ENCODE measurements at places on chromosomes 13 and 19.

- no peak for DNase-seq
Observed at GRCh38 chr13:30153545-30154426, 153.6 kb downstream of the KATNAL1 start.

GRCh38 chr19:46903458-46903857, 42.7 kb downstream of the ARHGAP35 start:
- DNase-seq = no peak

DNA sequence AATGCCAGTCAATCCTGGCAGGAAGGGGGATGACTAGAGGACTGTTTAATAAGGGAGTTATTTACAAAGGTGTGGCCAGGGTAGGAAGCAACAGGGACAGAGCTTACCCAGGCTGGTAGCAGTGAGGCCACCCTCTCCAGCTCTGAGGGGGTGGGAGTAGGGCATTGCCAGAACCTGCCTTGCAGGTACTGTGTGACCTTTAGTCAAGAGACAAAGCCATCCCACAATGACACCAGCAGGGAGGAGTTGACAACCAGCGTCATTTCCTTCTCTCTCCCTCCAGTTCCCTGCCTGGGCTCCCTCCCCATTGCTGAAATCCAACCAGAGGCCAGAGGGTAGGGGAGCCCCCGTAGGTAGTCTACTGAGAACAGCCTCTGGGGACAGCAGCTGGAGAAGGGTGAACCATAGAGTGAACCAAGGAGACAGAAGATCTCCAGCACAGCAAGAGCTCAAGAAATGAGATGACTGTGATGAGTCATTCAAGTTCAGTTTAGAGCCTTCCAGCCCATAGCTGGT, 33.3 kb upstream of the SPATA13 start:
- DNase-seq = no peak

DNA sequence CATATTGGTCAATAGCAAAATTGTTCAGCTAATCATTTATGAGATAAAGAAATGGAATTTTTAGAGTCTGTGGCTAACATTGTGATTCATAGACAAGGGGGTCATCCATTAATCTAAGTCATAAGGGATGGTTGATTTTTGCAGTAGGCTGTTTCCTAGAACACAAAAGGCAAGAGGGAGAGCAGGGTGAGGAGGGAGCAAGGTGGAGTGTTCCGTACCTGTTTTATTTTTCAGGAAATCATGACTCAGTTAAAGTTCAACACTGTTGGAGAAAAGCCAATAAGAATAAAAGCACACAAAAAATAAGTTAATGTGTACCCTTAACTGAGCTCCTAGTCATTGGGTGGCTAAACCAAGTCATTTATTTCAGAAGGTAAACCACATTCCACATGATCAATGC, 512.4 kb upstream of the ATXN8OS start:
- DNase-seq = no peak

GRCh38 chr19:41457241-41457640, 14.3 kb downstream of the ERICH4 start:
- DNase-seq = no peak

- DNase-seq = no peak
Observed at GRCh38 chr13:107241381-107241780, 673.4 kb upstream of the ARGLU1 start.

- DNase-seq = no peak
Observed at GRCh38 chr19:30371960-30372824, at the start of gene ZNF536. ZNF536 (plus strand) TSS chr19:30372384; CDS start chr19:30443563, 71,179 bp downstream.

Data from stimulated activated CD4-positive, alpha-beta T cell treated with anti-CD3 and anti-CD28 coated beads, Interleukin-1b, Interleukin-23, amount 100 ng/mL, for 24 hours (primary cell).